ENCODE measurements at places on chromosomes 6 and 20.

- no peak for DNase-seq
These were observed 22.6 kb downstream of the TOP1 start for GRCh38 chr20:41051009-41051825.

DNA sequence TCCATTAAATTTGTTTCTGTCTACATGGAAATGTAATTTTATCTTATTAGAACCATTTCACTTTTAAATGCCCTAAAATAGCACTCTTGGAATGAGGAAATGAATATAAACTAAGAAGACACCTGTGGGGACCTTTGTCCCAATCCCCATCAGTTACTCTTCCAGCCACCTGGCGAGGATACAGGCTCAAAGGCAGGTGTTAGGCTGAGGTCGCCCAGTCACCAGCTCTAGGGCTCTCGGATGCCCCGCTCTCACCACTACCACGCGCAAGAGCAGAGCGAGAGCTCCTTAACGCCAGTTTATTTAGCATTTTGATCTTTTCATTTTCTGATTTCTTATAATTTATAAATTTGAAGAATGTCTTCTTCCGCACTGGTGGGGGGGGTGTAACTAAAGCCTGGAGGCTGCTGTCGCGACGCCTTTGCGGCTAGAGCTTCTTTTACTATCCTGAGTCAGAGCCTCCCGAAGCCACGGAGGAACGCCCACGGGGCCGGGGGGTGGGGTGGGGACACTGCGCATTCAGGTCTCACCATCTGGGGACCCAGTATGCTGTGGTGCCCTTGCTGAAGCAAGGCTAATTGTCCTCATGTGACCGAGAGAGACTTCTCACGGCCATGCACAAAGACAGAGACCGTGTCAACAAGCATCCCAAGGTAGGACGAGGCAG, 38.7 kb upstream of the AFDN start:
- no peak for DNase-seq

DNA sequence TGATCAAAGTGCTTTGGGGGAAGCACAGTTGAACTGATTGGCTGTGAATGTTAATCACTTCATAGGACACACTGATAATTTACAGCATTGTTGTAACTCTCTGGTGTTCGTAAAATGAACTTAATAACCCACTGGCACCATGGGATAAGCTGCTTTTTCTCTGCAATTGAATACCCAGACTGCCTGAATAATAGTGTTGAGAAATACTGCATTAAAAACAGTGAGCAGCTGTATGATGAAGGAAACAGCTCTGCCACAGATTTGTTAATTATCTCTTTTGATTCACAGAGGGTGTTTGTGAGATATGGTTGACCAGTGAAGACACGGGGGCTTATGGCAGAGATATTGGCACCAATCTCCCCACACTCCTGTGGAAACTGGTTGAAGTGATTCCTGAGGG, 420.9 kb downstream of the CDKAL1 start:
- DNase-seq: no peak

DNA sequence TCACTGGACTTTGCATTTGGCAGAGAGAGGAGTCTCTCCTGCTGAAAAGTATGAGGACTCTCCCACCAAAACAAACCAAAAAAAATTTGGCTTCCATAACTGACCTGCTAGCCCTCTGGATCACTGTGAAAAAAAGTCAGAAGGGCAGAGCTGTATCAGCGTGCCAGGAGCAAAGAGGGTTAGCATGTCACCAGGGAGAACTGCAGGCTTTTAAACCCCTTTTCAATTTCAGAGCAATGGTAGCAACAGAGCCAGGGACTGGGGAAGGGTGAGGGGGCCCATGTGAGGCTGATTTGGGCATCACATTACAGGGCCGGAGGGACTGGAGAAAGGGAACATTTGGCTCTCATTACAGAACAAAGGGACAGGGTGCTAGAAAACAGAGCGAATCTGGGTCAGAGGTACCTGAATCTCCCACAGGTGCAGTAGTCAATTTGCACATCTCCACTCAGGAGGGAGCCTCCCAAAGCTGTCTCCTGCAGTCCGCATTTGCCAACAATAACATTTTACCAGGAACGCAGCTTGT, 185.7 kb upstream of the EYA4 start:
- DNase-seq: no peak

DNA sequence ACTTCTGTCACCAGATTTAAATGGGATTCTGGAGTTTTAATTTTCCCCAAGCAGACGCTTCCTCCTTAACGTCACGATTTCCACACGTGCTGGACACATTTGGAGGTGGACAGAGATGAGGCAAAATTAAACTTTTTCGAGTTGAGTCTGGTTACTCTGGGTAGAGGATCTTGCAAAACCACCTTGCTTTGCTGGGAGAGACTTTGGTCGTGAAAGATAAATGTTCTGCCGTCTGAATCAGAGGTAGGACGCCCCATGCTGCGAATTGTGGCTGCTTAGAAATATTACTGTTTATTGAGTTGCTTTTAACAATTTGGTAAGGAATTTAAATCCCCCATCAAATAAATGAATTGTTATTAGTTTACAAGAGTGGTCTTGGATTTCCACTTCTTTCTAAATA, 46.8 kb downstream of the CTCFL start:
- DNase-seq: no peak

- DNase-seq: peak; percentile 50
These were observed 12.5 kb upstream of the THBD start for GRCh38 chr20:23061734-23062561.

DNA sequence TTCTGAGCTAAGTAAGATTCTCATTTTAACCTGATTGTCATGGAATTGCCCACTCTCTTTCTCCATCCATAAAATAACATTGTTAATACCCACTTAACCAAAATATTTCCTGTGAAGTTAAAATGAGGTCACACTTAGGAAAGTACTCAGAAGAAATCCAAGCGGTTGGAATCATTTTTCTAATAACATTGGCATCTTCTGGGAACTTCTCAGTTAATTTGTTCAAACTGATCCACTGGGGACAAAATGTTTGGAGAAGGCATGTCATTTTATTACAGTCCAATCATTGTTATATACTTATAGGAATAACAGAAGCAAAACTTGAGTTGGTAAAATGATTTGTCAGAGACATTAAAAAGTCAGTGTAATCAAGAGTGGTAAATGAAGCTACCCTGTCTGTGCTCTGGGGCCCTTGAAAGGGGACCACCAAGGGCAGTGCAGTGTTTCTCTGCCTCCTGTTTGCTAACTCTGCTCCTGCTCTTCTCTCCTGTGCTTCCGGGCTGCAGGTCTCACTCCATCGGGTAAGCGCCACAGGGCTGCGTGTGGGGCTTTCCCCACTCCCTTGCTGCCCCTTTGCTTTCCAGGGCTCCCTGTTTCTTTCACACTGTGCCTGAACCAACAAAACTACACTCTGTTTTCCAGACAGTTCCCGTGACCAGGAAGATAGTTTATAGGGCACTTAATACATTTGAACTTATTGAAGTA, 50.1 kb downstream of the HDDC2 start:
- DNase-seq: no peak

GRCh38 chr6:152135755-152136448, 328.4 kb downstream of the ESR1 start:
- no peak for DNase-seq

- DNase-seq: no peak
These were observed 201.3 kb downstream of the EYS start for GRCh38 chr6:65505736-65506135.

DNA sequence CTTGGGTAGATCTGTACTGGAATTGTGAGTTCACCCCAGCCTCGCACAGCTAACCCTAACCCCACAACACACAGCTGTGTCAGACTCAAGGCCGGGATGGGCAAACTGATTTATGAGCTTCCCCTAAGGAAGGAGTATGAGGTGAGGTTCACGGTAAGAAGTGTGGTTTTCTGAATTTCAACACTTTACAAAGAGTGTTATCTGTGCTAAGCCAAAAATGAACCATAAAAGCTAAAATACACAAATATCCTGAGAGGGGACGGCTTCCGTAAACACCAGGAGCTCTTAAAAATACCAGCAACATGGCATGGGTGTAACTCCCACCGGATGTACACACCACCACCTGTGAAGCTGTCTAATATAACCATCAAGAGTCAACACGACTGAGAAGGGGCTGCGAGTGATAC, 101.2 kb downstream of the ATP9A start:
- no peak for DNase-seq

DNA sequence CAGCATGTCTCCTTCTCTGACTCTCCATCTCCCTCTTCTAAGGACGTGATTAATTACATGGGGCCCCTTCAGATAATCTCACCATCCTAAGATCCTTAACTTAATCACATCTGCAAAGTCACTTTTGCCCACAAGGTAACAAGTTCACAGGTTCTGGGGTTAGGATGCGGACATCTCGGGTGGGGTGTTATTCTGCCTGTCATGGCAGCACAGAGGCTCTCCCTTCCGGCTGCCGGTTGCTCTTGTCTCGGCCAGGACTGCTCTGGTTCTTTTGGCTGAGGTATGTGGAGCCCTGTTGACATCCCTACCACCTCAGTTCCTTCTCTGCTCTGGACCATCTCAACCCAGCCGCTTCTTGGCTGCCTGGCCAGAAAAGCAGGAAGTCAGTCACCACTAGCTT, 4.2 kb upstream of the CST11 start:
- DNase-seq: no peak

- DNase-seq: no peak
These were observed 226.0 kb downstream of the PREX1 start for GRCh38 chr20:48601798-48602197.

DNA sequence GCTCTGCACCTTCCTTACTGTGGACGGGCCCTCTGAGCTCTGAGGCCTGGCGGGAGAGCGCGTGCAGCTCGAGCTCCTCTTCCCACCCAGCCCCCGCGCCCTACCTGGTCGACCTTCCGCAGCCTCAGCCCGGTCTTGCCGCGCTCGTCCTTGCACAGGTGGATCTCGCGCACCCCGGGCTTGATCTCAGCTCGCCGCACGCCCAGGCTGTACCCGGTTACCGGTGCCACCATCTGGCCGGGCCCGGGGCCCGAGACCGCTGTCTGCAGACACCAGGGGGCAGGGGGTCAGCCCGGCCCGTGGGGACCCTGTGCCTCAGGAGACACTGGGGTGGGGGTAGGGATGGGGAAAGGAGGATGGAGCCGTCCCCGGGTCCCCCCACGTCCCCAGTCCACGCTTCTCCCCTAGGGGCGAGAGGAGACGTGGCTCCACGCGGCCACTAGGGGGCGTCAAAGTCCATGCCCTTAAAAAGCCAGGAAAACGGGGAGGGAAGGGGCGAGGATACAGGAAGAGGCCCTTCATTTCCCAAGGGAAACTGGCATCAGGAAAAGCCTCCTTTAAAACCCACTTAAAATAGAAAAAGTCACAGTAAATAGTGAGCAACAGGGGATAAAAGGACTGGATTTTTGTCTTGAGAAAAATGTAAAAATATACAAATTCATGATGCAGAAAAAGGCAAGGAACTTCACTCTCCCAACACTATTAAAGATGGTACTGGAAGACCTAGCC, 15.5 kb downstream of the SDCBP2 start:
- DNase-seq: peak; percentile 67

DNA sequence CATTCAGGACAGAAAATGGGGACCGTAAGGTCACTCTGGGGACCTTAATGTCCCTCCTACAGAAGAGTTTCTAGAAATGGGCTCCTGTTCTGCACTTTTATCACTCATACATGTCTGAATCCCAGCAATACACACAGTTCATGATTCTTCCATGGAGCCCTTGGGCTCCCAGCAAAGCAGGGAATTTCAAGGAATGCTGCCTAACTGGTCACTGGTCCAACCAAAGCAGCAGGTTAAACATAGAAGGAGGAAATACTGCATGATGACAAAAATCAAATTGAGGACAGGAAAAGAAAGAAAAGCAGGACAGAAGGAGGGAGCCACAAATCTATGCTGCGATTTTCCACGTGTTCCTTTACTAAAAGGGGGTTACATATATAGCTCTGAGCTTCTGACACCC, 300.2 kb downstream of the PTPRT start:
- DNase-seq: no peak

DNA sequence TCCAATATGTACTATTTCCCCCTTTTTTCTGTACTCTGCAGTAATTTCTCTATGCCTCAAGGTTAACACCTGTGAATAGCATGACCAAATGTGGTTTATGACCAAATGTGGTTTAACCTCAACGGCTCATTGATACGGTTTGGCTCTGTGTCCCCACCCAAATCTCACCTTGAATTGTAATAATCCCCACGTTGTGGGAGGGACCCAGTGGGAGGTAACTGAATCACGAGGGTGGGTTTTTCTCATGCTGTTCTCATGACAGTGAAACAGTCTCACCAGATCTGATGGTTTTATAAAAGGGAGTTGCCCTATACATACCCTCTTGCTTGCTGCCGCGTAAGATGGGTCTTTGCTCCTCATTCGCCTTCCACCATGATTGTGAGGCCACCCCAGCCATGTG, 18.7 kb downstream of the DEK start:
- DNase-seq: no peak

GRCh38 chr20:43040427-43040826, 149.3 kb downstream of the PTPRT start:
- peak; percentile 11 for DNase-seq

DNA sequence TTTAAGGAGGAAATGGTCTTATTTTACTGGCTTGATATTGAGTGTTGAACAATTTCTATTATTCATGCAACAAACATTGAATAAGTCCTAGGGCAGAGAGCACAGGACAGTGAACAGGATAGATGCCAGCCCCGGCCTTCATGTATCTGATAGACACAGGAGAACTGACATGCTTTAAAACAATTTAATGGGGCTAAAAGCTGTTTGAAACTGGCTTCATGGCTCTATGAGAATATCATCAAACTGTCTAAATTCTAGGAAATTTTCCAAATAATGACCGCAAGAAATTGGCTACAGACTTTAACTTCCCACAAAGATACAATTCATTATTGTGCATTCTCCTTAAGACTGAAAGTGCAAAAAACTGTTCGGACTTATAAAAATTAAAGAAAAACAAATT, 69.0 kb downstream of the ID4 start:
- no peak for DNase-seq

- no peak for DNase-seq
These were observed 52.1 kb upstream of the BEND6 start for GRCh38 chr6:56902641-56903464.

- DNase-seq: no peak
These were observed 80.5 kb downstream of the SMPDL3A start for GRCh38 chr6:122869437-122870024.

- no peak for DNase-seq
These were observed 105.9 kb upstream of the CARMIL1 start for GRCh38 chr6:25173246-25173645.

DNA sequence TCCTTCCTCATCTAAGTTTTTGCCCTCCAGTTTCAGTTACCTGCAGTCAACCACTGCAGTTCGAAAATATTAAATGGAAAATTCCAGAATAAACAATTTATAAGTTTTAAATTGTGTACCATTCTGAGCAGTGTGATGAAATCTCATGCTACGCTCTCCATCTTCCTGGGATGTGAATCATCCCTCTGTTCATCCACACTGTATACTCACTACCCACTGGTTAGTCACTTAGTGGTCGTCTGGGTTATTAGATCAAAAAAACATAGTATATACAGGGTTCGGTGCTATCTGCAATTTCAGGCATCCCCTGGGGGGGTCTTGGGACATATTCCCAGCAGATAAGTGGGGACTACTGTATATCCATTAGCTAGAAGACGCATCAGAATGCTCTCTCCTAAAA, 151.9 kb upstream of the SLC22A16 start:
- peak; percentile 11 for DNase-seq

- no peak for DNase-seq
These were observed 176.0 kb upstream of the FOXQ1 start for GRCh38 chr6:1135726-1136414.

GRCh38 chr6:135424385-135424784, 73.2 kb downstream of the AHI1 start:
- no peak for DNase-seq

GRCh38 chr6:16056263-16056870, 72.5 kb upstream of the MYLIP start:
- DNase-seq: no peak

GRCh38 chr20:11060423-11061185, 386.8 kb upstream of the JAG1 start:
- no peak for DNase-seq

- no peak for DNase-seq
These were observed 431.9 kb upstream of the RGS17 start for GRCh38 chr6:153563001-153563400.
